Stimulated activated CD4-positive, alpha-beta T cell treated with anti-CD3 and anti-CD28 coated beads, TNF-alpha, amount 100 ng/mL, for 1 hour (primary cell): ENCODE measurements at places on chromosomes 16 and 17.

DNA sequence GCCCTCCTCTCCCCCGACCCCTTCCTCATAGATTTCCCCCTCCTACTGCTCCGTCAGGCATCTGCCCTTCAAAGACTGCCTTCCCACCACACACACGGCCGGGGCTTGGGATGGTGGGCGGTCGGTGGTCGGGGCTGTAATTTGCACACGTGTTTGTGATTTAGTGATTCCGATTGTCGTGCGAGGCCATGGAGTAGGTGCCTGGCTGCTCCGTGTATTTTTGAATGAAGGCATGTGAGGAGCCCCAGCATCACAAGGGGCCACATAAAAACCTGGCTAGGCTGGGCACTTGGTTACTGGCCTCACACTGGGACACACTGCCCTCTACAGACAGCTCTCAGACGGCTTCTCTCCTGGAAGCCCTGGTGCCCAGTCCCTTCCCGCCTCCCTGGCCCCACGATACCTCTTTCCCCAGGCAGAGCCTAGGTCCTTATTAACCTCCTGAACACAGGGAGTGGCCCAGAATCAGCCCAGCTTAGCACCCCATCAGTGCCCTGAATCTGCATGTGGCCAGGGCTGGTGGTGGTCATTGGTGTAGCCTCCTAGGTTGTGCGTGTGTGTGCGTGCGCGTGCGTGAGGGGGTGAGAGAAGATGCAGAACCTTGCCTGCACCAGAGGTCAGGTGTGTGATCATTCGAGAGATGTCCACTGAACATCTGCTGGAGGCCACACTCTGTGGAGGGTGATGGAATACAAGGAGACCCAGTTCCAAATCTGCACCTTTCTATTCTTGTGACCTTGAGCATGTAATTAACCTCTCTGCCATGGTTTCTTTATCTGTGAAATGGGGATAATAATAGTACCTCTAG, 1.3 kb upstream of the SOCS1 start:
- DNase-seq, result no peak

DNA sequence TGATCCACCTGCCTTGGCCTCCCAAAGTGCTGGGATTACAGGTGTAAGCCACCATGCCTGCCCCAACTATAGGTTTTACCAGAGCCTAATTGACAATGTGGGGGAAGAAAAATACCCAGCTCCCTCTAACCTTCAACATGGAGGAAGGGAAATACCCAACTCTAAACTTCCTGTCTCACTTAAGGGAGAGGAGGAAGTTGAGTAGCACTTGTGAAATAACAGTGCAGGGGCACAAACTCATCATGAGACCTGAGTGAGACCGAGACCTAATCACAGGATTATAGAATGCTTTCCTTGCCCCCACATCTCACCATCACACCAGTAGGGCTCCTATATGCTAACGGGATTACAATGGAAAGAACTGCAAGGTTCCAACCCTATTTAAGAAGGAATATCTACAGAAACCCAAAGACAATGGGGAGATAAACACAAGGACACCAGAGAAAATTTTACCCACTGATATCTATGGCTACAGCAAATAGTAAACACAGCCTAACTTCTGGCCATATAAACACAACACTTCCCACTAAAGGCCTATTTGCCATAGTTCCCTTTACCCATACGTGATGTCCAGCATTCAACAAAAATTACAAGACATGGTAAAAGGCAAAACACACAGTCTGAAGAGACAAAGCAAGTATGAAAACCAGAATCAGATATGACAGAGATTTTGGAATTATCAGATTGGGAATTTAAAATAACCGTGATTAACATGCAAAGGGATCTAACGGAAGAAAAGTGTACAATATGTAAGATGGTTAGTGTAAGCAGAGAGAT, 26.9 kb downstream of the OR3A1 start:
- no peak for DNase-seq

DNA sequence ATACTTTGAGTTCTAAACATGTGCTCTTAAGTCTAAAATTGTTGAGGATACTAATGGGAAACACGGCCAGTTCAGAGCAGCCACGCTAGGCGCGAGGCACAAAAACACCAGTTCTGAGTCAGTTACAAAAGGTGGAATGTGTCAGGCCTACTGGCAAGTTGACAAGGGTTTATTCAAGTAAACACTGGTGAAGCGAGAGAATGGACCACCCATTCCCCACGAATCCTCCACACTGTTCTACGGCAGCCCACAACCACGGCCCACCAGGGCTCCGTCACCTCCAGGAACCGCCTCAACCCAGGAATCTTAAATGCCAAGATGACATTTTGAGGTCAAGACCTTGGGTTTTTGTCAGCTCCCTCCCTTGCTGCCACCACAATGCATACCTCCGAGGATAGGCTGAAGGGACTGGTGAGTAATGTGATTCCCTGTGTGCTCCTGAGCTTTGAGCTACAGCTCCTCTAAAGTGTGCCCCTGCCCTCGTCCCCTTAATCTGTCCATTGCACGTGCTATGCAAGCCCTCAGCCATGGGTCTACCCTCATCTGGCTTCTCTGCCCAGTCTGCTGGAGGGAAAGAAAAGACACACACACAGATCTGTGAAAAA, 28.5 kb upstream of the TRAP1 start:
- no peak for DNase-seq

GRCh38 chr17:17445925-17446665, 30.7 kb upstream of the MED9 start:
- no peak for DNase-seq

- DNase-seq, result no peak
Observed at GRCh38 chr17:8138374-8138671, 13.9 kb downstream of the PER1 start.

DNA sequence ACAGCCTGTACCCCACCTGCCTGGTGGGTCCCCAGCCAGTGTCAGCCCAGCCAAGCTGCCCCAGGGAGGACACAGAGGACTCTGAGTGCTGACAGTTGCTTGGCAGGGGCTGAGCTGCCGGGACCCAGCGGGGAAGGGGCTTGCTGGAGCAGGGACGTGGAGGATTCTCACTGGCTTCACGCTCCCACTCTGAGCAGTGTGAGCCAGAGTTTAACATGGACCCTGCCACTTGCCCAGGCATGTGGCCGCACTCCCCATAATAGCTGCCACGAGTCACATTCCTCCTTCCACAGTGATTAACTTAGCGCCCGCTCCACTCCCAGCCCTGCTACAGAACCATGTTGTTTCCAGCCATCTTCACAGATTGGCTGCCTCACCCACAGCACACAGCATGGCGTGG, 31.2 kb downstream of the SREBF1 start:
- DNase-seq, result no peak

DNA sequence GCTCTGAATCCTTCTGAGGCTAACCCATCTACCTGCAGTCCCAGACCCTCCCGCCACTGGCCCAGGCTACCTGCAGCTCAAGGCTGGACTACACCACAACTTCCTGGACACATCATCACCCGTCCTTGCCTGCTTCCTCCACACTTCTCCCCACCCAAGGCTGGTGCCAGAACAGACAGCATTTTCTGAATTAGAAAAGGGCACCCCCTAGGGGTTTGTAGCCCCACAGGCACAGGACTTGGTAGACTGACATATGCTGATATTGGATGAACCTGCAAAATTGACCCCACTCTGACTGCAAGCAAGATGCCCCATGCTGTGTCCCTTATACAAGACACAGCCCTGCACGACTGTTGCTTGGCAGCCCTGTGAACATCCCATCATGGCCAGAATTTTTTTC, 271.5 kb upstream of the C16orf82 start:
- DNase-seq, result no peak

GRCh38 chr16:24773771-24774427, 44.4 kb downstream of the TNRC6A start:
- no peak for DNase-seq

GRCh38 chr17:6000426-6000825, 69.8 kb upstream of the WSCD1 start:
- DNase-seq, result no peak

DNA sequence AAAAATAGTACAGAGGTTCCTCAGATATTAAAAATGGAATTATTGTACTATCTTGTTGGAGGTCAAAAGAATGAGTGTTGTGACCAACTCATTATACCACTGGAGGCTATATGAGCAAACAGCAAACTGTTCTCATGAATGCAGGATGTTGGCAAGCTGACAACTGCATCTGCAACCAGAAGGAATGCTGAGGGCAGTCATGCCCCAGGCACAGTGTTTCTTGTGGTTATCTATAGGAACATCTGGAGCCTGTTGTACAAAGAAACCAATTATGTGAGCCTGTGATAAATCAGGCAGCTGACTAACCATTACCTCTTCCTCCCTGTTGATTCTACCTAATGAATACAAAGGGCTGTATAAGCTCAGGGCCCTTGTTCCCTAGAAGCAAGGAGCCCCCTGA, 2057.1 kb downstream of the TP53TG3F start:
- no peak for DNase-seq

DNA sequence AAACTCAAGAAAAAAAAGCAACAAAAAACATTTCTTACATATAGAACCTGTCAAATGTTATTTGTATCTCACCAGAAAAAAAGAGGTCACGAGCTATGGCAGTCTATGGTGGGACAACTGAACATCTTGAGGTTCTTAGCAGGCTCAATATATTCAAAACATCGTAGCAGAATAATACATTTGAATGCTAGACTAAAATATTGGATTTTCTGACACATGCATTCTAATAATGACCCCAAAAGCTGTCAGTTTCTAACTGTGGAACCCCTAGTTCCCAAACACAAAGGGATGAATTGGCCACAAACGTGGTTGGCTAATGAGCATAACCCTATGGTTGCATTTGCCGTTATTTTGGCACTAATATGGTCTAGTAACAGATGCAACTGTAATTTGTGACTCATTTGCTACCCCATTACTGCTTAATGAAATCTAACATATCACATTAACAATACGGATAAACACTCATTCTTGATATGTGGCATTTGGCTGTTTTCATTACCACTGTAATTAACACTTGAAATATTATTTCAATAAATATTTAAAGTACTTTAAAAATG, 81.2 kb downstream of the TOX3 start:
- DNase-seq, result no peak

GRCh38 chr17:17035490-17035889, 6.8 kb upstream of the MPRIP start:
- DNase-seq, result no peak

GRCh38 chr17:39002991-39003715, 36.0 kb upstream of the FBXO47 start:
- DNase-seq, result no peak

GRCh38 chr16:22932032-22932771, 118.2 kb downstream of the HS3ST2 start:
- no peak for DNase-seq

DNA sequence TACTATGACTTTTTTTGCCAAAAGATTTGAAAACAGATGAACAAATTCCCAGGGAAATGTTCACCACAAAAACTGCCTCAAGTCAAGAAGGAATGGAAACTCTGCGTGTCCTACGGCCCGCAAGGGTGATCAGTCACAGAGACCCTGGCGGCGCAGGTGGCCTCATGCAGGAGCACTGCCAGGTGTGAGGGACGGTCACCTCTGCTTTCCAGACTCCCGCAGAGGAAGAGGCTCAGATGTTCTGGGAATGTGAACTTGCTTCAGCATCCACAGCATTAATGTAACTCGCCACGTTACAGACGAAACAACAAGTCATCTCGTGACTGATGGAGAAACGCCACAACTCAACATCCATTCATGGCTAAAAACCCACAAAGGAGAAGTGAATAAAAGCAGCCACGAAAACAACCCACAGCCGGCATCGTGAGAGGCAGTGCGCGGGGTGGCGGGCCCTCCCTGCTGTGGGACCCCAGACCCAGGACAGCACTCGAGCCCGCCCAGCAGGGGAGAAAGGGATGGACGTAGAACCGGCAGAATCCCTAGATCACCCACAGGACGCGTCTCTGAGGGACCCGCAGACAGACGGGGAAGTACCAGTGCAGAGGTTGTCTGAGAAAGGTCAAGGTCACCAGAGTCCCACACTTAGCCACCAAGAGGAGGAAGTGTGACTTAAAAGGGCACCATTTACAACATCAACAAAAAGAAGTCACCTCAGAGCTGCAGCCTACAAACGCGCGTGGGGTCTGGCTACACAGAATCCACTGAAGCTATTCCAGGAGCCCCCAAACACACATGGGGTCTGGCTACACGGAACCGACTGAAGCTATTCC, 76.9 kb upstream of the GNG13 start:
- no peak for DNase-seq

- DNase-seq, result no peak
Observed at GRCh38 chr16:81696166-81696960, 82.7 kb upstream of the PLCG2 start.

DNA sequence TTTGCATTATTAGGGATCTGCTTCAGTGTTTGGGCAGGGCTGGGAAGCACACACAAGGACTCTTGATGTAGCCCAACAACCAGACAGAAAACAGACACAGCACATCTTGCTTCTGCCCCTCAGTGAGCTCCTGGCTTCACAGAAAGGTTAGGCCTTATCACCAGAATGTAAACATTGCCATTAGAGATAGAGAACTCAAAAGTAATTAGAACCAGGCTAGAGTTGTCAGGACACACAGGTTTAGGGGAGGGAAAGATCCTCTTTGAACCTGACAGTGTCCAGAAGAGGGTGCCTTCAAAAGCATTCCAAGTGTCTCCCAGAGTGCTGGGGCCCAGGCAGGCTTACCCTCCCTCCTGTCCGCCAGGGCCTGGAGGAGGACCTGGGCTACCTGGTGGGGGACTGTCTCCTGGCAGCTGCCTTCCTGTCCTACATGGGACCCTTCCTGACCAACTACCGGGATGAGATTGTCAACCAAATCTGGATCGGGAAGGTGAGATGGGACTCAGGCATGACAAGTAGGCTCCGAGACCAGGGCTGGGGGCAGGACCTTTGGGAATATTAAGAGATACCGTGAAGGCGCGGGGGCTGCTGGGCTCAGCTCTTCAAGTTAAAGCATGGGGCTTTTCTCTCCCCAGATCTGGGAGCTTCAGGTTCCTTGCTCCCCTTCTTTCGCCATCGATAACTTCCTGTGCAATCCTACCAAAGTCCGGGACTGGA, 16.9 kb upstream of the KDM6B start:
- no peak for DNase-seq

DNA sequence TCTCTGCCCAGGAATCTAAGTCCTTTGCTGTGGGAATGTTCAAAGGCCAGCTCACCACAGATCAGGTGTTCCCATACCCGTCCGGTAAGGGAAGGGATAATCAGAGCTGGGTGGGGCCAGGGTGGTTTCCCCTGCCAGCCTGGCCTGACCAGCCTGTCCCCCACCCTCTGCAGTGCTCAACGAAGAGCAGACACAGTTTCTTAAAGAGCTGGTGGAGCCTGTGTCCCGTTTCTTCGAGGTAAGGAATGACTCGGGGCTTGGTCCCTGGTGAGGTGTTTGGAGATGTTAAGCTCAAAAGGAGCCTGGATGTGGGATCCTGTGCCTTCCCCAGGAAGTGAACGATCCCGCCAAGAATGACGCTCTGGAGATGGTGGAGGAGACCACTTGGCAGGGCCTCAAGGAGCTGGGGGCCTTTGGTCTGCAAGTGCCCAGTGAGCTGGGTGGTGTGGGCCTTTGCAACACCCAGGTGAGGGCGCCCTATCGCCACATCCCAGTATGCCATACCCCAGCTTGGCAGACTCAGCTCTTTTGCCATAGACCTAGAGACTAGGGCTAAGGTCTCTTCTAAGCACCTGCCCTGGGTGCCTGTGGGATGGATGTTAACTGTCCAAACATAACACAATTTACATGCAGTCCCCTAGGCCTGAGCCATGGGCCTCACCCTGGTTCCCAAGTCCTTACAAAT, 997 bp downstream of the ACADVL start:
- no peak for DNase-seq

GRCh38 chr17:38616361-38616760, 10.6 kb upstream of the SRCIN1 start:
- no peak for DNase-seq
